Stimulated activated memory B cell treated with anti-CD40 and anti-IgM and Interleukin-4, amounts not matched to agents 10 μg/mL and 1 μg/mL and 100 μg/mL, for 72 hours (primary cell): ENCODE measurements at places on chromosomes 7 and 10.

GRCh38 chr7:46664453-46664852, 743.4 kb upstream of the IGFBP3 start:
- no peak for ATAC-seq

- ATAC-seq = no peak
Observed at GRCh38 chr7:80508440-80508839, 3.4 kb downstream of the GNAT3 start.

- ATAC-seq = peak; percentile 67
Observed at GRCh38 chr7:37920305-37920848, at the start of gene EPDR1. Gene EPDR1, plus strand, starts transcription at chr7:37920640. Its CDS starts 300 bp downstream, at chr7:37920940.

- ATAC-seq = no peak
Observed at GRCh38 chr10:45383682-45384330, 9.8 kb downstream of the ALOX5 start.

GRCh38 chr7:36787933-36788378, 63.7 kb upstream of the AOAH start:
- ATAC-seq = no peak

- ATAC-seq = peak; percentile 25
Observed at GRCh38 chr10:4847561-4848355, 21.8 kb downstream of the AKR1E2 start.

GRCh38 chr7:114791771-114792170, 130.1 kb upstream of the MDFIC start:
- no peak for ATAC-seq
